ENCODE measurements at places on chromosomes 6 and 20.

- no peak for DNase-seq
These were observed 186.1 kb upstream of the SLC24A3 start for GRCh38 chr20:19026121-19026878.

DNA sequence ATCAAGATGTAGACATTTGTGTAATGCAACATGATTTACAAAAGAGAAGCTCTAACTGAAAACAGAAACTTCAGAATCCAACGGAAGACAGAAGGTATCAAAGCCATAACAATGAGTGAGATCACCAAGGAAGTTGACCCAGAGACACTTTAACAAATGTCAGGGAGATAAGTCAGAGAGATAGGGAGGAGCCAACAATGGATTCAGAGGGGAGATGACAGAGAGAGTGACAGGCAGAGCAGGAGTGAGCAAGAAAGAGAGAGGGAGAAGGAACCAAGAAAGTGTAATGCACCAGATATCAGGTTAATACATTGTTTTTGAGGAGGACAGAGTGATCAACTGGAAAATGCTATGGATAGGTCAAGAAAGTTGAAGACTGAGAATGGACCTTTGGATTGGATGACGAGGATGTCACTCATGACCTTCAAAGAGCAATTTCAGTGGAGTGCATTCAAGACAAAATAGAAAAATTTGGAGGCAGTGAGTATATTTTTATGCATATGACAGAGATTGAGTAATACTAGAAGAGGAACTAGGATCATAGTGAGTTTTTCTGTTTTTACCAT lies 86.6 kb downstream of the TRDN start:
- DNase-seq: no peak

- no peak for DNase-seq
These were observed 160.8 kb downstream of the C6orf58 start for GRCh38 chr6:127737768-127738167.

DNA sequence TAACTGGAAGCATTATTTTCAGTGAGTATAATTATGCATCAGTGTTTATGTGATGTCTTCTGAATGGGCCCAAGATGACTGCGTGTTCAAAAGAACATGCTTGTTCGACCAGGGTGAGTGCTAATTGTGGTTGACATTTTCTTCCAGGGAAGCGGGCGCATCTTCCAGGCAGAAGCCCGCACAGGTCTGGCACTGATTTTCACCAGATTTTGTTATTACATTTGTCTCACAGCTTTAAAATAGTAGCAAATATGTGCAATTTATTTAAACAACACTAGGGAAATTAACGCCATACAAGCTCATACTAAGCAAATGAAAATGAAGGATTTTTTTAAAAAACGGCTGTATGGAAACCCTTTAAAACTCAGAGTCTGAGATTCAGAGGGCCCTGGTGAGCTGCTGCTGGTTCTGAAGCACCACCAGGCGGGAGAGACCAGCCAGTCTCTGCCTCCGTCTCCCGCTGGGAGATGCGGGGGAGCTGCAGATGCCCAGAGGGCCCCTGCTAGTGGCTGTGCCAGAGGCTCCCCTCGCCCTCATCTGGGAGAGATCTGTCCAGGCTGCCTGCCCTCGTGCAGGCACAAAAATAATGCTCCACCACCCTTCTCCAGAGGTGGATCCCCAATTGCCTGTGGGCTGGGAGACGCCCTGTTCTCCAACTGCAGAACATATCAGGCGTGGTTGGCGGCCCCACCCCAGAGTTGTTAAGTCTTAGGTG lies 297.0 kb downstream of the TAF4 start:
- DNase-seq: no peak

- no peak for DNase-seq
These were observed 49.6 kb downstream of the DSTN start for GRCh38 chr20:17619351-17620093.

- no peak for DNase-seq
These were observed 47.7 kb upstream of the PLN start for GRCh38 chr6:118500130-118501015.

GRCh38 chr20:56440346-56441007 lies 27.9 kb upstream of the RTF2 start:
- DNase-seq: peak; percentile 51

- no peak for DNase-seq
These were observed 44.1 kb downstream of the SESN1 start for GRCh38 chr6:109050447-109051102.

DNA sequence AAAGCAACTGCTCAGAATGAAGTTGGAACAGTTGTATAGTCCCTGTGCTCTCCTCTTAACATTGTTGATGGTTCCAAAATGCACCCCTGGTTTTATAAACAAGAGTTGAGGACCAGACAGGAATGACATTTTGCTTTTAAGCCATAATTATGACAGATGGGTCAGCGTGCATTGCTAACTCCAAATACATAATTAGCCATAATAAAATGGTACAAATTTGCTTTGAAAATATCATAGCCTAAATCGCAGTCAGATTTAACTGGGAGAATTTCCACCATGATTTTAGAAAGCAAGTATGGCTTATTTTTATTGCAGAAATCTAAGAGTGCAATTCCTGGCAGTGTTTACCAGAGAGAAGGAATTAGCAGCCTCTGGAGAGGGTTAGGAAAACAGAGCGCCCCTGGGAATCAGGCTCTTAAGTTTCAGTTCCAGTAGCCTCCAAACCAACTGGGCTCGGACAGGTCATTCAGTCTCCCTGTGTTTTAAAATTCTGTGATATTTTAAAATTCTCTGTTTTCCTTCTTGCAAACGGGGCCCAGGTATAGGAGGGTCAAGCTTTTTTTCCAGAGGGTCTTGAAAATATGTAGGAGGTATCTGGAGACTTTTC lies 302.3 kb downstream of the TBC1D7 start:
- DNase-seq: no peak

GRCh38 chr20:10573273-10573950 lies 100.4 kb downstream of the JAG1 start:
- DNase-seq: no peak

- no peak for DNase-seq
These were observed 41.1 kb downstream of the SUN5 start for GRCh38 chr20:32963176-32963575.

DNA sequence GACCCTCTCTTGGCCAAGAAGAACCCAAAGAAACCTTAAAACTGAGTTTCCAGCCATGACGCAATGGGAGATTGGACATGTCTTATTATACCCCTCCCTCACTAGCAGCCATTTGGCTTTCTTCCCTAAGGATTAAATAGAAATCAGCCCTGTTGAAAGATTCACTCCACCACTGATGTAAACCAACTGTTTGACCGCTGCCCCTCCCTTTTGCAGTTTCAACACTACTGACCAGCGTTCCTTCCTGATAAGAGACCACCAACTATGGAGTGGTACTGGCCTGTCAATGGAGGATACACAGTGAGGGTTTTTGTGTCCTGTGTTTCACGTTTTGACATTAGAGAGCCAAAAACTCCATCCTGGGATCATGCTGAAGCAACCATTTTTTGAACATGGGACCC lies 53.2 kb upstream of the CD2AP start:
- no peak for DNase-seq

DNA sequence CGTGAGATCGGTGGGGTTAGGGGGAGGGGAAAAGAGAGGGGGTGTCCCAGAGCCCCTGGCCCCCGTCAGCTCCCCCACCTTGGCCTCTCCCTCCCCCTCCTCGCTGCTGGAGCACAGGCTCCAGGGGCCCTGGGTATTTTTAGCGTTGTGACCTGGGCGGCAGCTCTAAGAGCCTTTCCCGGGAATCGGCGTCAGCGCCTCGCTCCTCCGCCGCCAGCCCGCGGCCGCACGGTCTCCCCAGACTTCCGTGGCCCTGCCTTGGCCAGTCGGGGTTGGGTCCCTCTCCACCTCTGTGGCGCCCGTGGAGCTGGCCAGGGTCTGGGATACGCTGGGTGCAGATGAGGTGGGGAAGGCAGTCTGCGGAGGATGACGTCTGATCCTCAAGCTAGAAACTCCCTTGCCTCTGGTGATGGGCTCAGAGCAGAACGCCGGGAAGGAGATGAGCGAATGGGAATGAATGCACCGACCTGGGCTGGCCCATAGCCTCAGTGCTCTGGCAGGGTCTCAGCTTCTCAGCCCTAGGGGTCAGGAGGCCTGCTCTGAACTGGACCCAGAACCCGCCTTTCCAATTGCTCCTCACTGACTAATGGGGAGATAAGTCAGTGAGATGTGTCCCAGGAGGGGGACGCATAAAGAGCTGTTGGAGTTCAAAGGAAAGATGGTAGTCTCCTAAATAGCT lies 883 bp upstream of the DBNDD2 start:
- DNase-seq: no peak

- no peak for DNase-seq
These were observed 308.2 kb downstream of the PHF3 start for GRCh38 chr6:63943826-63944225.

GRCh38 chr20:42083280-42083679 lies 465.1 kb upstream of the CHD6 start:
- DNase-seq: no peak

DNA sequence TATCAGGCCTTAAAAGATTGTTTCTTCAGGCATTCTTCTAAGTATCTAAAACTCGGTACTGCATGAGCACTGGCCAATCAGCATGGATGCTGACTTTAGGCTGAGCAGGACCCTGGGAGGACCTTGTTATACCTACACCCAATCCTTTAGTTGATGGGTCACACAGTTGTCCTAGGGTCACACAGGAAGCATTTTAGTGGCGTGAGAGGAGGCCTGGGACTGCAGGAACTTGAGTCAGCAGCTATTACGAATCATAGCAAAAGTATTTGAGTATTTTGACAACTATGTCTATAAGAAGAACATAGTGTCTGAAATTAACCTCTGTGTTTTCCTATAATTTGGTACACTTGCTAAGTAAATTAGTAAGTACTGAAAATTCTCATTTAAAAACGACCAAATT lies 741.4 kb downstream of the HACE1 start:
- DNase-seq: no peak

GRCh38 chr20:61205769-61206168 lies 46.3 kb upstream of the CDH4 start:
- no peak for DNase-seq

DNA sequence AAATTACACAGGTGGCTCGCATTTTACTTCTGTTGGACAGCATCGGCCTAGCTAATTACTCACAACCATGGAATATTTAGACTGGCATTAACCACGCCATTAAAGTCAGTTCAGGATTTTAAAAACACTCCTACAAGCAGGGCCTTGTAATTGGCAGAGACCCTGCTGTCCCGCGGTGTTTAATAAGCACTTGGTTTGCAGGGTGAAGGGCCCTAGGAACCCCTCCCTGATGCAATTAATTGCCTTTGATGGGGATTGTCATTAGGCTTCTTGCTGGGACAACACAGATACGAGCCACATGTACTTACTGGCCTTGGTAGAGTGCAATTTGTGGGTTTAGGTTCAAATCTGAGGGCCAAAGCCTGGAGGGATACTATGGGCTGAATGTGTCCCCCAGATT lies 7.8 kb upstream of the VSTM2L start:
- DNase-seq: no peak

DNA sequence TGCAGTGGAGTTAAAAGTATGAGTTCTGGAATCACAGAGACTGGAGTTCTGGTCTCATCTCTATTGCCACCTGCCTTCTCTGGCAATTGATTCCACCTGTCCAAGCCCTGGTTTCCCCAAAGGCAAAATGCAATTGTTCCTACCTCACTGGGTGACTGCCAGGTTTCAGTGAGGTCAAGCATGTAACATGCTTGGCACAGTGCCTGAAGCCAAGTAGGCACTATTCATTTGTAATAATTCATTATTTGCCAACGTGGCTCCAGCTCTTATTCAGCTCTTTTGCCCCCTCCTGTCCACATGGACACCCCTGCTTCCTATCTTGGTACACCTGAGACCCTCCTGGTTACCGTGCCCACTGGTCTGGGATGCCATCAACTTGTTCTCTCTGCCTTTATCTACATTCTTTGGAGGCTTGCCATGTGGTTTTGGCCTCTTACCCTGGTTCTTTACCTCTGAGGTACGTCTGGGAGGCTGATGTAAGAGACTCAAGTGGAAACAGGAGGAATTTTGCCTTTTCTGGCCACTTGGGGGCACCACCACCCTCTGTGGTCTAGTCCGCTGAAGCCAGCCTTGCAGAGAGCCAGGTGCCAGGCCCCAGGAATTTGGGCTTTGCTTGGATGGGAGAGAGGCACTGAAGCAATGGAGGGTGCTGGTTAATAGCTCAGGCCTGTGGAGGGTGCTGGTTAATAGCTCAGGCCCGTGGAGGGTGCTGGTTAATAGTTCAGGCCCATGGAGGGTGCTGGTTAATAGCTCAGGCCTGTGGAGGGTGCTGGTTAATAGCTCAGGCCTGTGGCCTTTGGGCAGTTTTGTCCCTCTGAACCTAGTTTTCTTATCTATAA lies 1.7 kb downstream of the KCNK15 start:
- peak; percentile 16 for DNase-seq

DNA sequence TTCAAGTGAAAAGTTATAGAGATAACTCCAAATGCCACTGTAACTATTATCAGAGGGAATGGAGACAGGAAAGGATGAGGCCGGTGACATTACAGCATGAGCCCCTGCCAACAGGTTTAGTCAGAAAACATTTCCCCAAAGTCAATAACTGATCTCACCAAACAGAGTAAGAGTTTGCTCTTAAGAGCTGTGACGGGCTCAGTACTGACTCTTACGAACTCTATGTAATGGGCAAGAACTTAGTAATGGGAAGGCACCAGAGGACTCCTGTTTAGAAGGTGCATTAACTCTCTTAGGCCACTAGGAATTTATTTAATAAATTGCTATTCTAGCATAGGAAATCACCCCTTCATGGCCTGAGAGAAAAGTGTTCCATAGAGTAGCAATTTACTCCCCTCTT lies 76.8 kb downstream of the SAMD5 start:
- DNase-seq: no peak

GRCh38 chr20:35607003-35607735 lies 8.5 kb upstream of the SPAG4 start:
- no peak for DNase-seq

DNA sequence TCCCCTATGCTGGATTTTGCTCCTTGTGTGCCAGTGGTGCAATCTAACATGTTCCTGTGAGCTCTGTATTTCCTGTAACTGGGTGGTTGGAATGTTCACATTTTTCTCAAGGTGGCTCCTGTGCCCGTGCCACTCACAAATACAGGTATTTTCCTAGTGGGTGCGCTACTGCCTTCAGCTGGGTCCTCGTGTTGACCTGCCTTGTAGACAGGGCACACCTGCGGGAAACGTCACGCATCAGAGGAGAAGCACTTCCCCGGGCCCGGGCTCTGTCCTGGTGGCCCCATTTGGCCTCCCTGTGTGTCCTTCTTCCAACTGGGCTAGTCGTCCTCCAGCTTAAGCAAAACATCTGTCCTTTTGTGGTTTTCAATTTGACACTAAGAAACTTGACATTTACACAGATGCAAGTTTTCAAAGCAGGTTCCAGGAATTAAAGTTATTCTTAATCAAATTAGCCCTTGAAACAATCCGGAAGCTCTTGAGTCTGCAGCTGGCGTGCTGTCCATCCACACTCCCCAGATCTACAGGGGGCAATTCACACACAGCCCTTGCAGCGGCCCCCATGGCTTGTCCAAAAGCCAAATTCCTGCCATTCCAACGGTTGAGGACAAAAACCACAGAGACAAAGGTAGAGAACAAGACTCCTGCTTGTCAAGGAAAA lies 275.1 kb downstream of the CDC5L start:
- no peak for DNase-seq

- no peak for DNase-seq
These were observed 59.2 kb upstream of the EYA2 start for GRCh38 chr20:46835418-46835817.
